ENCODE measurements at places on chromosomes 7 and 10. TPM values are rescaled to one million over a fixed set of nuclear protein-coding genes. Genes with fewer than 3 reads are reported as not detected.

Gene SLC39A12
- not detected for total RNA-seq

Gene SMKR1
- total RNA-seq: 10.0 TPM

Gene FKBP14
- 9.5 TPM for total RNA-seq

Gene CHAT
- not detected for total RNA-seq

Gene MEPCE
- 42.4 TPM for total RNA-seq

Gene COL28A1
- total RNA-seq: 0.56 TPM
